ENCODE measurements at places on chromosomes 1 and 21.

- DNase-seq: no peak
Observed at GRCh38 chr1:24502065-24502708, 449 bp upstream of the RCAN3 start.

GRCh38 chr1:57132993-57133622 lies 167.3 kb upstream of the C8B start:
- no peak for DNase-seq

GRCh38 chr1:31413405-31414001 lies 490 bp downstream of the SERINC2 start:
- DNase-seq: no peak

GRCh38 chr1:5423109-5423508 lies 569.1 kb downstream of the NPHP4 start:
- no peak for DNase-seq

GRCh38 chr1:30213936-30214335 lies 509.4 kb downstream of the MATN1 start:
- DNase-seq: no peak

DNA sequence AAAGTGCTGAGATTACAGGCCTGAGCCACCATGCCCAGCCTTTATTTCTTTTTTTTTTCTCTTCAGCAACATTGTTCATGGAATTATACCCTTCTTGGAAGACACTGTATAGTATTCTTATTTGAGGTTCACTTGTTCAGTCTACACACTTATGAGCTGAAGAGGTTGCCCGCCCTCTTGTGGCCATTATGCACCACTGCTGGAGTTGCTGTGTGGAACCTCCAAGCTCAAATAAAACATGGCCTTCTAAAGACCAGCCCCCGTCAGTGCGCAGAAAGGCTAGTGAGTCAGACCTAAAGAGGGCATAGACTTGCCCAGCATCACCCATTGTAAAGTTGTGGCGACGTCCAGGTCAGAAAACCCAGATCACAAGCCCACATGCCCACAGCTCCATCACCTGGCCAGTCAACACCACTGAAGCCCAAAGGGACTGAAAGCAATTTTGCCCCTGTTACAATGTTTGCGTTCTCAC lies 20.4 kb downstream of the LURAP1 start:
- DNase-seq: peak; percentile 69

GRCh38 chr1:2633366-2633935 lies 635 bp upstream of the MMEL1 start:
- no peak for DNase-seq

DNA sequence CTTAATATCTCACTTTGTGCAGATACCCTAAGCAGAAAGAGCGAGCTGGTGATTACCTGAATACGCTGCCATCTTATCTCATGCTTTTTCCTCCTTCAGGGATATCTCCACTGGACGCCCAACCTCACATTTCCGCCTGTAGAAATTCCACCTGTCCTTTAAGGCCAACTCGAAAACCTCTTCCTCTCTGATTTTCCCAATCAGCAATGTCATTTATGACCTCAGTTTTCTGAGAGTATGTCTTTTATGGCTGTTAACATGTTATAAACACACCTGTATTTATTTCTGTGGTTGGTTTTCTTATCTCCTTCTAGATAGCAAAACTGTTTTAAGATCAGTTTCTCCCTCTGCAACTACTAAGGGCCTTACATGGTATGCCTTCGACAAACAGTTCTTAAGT lies 41.1 kb downstream of the CD34 start:
- DNase-seq: no peak

DNA sequence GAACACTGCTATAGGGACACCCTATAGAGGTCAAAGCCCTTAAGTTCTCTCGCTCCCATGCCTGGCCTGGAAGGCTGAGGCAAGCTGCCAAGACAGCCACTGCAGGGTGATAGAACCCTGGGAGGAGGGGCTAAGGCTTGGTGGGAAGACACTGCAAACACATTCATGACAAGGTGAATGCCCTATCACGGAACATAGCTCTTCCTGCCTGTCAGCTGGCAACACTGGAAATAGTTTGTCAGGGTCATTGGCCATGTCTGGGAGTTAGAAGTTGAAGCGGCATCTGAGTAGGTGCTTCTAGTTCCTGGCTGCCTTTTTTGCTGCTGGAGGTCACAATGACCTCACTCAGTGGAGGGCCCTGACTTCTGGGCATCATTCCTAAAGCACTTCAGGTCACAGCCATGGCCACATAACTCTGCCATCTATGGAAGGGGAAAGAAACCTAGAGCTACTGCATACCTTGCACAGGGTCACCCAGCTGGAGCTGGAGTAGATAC lies 4.2 kb downstream of the FABP3 start:
- DNase-seq: no peak

DNA sequence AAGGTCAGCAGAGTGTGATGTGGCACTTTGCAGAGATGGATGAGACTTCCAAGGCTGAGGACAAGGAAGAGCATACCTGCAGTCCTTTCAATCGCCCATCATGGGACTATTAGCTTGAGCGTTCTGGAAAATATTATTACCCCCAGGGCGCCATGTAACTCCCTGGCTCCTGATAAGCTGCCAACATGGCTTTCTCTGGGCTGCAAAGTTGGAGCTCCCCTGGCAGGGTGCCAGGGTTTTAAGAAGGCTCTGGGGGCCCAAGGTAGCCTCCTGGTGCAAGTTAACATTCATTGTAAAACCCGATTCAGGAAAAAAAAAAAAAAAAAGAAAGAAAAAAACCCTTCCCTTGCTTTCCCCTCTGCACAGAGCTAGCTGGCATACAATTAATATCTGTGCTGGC lies 196.7 kb downstream of the PBX1 start:
- no peak for DNase-seq

GRCh38 chr1:188170411-188170810 lies 1341.7 kb downstream of the PLA2G4A start:
- DNase-seq: no peak

- DNase-seq: no peak
Observed at GRCh38 chr1:169110689-169111447, 4.4 kb downstream of the ATP1B1 start.

- no peak for DNase-seq
Observed at GRCh38 chr1:206735553-206736031, 35.0 kb upstream of the IL19 start.

DNA sequence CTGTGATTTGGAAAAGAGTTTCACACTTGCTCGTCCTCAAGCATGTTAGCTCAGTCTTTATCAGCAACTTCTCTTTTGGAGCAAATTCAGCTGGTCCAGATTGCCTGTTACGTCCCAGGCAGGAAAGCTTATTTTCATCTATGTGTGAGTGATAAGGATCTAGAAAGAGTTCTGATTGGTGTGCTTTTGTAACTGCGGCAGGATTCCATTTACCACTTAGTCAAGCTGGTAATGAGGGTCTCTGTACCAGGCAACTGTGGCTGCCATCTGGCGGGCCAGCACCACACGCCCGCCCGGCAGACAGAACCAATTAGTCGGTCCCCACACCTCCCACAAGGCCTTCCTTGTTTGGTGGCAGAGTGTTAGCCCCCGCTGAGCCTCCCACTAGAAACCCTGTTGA lies 21.0 kb downstream of the C1orf87 start:
- DNase-seq: no peak

DNA sequence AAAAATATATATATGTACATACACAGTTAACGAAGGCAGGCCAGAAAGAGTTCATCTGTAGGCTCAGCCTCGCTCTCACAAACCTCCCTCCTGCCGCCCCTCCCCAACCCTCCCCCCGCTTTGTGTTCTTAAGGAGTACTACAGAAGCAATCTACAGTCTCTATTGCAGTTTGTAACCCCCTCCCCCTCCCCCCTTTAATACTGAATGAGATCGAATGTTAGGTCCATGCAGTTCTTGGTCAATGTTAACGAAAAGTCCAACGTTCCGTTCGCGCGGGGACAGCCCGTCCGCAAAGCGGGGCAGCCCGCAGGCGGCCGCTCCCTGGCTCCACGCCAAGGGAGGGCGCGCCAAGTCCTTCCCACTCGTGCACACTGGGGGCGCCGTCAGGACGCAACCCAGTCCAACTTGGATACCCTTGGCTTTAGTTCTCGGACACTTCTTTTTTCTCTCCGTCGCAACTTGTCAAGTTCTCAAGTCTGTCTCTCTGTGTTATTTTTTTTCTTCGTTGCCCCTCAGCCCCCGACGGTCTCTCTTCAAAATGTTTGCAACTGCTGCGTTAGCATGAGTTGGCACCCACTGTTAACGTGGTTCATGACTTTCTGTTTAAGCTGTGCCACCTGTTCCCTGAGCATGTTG lies 2.2 kb downstream of the JUN start:
- no peak for DNase-seq

DNA sequence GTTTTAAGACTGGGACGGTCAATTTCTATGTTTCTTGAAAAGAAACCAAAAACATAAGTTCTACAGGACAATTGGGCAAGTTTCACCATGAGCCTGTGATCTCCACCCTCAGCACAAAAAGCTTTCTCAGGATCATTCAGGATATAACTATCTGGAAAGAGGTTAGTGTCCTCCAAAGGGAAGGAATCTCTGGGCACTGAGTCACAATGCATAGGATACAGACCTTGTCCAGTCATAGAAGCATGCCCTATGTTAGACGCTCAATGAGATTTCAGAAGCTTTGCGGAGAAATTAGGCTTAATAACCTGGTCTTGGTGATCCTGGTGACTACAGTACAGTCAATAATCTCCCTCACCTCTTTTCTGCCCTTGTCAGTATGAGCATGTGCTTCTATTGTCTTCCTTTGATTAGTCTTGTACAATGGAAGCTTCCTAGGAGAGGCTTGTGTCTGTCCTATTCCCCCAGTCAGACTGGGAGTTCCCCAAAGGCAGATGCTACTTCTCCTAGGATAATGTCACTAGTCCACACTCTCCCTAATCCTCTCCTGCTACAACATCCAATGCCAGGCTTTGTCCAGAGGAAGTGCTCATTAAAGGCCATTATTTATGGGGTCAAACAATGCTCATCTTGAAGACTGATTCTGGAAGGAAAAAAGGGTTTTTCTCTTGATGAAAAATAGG lies 97.4 kb downstream of the KCNH1 start:
- DNase-seq: no peak

- DNase-seq: no peak
Observed at GRCh38 chr1:100320311-100321099, 31.8 kb upstream of the CDC14A start.
